ENCODE measurements at places on chromosomes 16 and 17.

GRCh38 chr17:74343526-74344284 is 17.7 kb downstream of the KIF19 start:
- no peak for DNase-seq

- peak; percentile 24 for DNase-seq
Observed at GRCh38 chr17:62668091-62668804, 40.8 kb downstream of the MRC2 start.

GRCh38 chr17:27353033-27353460 is 59.1 kb downstream of the WSB1 start:
- DNase-seq, result no peak

DNA sequence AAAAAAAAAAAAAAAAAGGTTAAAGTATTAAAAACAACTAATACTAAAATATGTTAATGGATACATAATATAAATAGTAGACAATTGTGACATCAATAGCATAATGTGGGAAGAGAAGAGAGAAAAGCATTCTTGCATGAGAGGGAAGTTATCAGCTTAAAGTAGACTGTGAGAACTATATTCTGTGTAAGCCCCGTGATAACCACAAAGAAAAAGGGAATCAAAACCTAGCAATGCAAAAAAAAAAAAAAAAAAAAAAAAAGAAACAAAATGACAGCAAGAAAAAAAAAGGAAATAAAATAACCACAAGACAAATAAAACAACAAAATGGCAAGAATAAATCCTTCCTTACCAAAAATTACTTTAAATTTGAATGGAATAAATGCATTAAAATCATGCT is 39.8 kb upstream of the MYLK3 start:
- no peak for DNase-seq

- no peak for DNase-seq
Observed at GRCh38 chr17:74875977-74876593, 3.3 kb upstream of the FDXR start.

DNA sequence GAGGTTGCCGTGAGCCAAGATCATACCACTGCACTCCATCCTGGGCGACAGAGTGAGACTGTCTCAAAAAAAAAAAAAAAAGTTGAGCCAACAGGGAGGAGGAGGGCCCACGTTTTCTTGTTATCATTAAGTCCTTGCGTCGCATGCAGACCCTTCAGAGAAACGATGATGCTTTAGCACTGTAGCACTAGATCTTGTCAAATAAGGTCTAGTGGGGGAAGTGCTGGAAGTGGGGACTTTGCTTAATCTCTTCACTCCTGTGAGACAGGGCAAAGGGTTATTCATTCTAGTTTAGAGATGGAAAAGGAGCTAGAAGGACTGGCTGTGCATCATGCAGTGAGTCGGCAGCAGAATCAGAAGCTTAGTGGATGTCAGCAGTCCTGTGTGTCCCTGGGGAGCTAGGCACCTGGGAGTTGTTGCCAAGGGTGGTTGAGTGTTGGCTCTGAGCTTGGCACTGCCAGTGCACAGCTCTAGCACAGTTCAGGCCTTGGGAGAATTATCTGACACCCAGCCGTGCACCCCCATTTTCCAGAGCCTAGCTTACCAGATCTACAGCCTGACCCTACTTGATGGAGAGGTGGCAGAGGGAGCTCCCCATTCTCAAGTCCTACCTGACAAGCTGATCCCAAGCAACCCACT is 33.4 kb upstream of the TBX2 start:
- no peak for DNase-seq

DNA sequence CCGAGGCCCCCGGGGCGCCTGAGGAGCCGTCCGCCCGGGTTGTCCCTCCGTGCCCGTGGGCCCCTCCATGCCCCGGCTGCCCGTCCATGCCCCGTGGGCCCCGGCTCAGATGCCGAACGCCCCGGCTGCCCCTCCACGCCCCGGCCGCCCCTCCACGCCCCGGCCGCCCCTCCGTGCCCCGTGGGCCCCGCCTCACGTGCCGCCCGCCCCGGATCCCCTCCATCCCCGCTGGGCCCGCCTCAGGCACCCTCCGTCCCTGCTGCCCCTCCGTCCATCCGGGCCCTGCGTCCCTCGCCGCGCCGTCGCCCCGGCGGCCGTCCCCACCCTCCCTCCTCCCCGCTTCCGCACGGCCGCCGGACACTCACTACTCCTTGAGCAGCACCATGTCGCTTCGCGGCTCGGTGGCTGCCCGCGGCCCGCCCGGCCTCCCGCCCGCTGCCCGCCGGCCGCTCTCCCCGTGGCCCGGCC is 382 bp downstream of the PITPNA start:
- peak; percentile 66 for DNase-seq

- no peak for DNase-seq
Observed at GRCh38 chr17:73667181-73667959, 23.1 kb upstream of the SDK2 start.
